ENCODE measurements at places on chromosomes 5 and 9.

- no peak for DNase-seq
These were observed 76.7 kb downstream of the DROSHA start for GRCh38 chr5:31455172-31455571.

DNA sequence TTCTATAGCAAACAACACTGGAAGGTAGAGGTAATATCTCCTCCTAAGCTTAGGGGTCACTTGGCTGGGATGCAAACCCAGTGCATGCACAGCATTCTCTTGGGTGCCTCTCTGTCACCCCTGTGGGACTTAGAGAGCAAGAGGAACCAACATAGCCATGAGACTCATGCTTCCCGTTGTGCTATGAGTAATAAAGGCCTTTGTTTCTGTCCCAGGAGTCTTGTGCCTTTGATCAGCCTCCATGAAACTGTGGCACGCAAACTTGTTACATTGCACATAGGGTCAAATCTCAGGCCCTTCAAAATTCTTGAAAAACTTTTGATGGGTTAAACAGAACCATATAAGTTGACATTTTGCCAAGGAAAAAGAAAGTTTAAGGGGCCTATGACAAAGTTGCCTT, 272.8 kb downstream of the TAF11L14 start:
- DNase-seq = no peak

- DNase-seq = no peak
These were observed 735 bp downstream of the IDNK start for GRCh38 chr9:83623679-83624076.

- DNase-seq = no peak
These were observed 26.3 kb upstream of the CORO2A start for GRCh38 chr9:98218562-98219363.

Data from glomerular endothelial cell (primary cell).